Head of caudate nucleus (tissue), 42 donors: ENCODE measurements at places on chromosomes 7 and 10.

GRCh38 chr7:43942997-43943396, 16.8 kb downstream of the UBE2D4 start:
- DNase-seq, result no peak

DNA sequence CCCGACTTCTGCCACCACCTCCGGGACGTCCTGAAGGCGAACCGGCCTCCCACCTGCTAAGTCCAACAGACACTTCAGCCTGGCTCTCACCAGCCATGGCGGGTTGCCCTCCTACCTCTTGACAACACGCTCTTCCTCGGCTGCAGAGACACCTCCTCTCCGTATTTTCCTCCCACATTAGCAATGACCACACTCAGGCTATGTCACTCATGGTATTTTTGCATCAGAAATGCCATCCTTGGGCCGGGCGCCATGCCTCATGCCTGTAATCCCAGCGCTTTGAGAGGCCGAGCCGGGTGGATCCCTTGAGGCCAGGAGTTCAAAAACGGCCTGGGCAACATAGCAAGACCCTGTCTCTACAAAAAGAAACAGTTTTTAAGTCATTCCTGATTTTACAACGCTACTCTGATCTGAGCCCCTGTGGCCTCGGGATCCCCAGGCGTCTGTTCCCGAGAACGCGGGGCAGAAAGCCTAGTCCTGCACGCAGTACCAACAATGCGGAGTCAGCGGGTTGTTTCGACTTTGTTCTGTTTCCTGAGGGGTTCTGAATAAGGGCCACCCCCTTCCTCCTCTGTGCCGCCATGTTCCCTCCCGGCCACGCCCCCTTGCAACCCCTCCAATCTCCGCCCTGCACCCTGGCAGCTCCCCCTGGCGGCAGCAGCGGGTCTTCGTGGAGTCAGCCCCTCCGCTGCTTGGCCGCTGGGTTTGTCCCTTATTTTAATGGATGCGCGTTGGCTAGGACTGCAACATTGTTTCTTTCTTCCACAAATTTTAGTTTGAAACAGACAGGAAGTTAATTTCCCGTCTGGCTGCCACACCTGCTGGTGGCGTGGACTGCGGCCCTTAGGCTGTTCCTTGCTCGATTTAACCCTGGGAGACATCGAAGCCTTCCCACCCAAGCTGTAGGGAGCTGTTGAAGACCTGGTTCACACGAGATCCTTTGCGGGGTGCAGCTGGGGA, 9.7 kb upstream of the ZFAND2A start:
- DNase-seq, result peak; percentile 49

DNA sequence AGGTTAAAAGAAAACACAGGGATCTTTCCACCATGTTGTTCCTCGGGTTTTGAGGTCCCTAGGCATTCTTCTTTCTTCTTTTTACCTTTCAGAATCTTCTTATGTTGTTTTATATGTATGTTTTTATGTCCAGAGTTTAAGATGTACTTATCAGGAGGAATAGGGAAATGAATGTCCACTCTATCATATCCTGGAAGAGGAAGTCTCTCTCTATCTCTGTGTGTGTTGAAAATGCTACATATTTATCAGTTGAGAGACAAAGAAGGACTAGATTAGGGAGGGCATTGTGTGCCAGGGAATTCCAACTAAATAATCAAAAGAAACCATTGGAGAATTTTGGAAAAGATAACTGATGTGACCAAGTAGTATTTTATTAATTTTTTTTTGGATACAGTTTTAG, 200.5 kb upstream of the POT1 start:
- no peak for DNase-seq

DNA sequence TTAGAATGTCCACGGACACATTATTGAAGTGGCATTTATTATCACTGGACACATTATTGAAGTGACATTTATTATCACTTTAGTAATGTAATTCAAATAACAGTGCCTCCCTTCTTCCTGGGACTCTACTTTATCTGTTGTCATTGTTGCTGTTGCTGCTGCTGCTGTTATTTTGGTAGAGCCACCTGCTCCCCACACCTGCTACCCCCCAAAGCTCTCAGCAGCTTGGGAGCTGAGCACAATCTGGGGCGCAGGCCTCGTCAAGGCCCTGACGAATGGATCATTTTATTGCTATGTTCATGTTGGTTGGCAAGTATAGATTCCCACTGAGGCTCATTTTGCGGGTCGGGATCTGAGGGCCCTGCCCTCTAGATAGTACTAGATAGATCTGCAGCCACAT, 24.8 kb downstream of the FIGNL1 start:
- no peak for DNase-seq

DNA sequence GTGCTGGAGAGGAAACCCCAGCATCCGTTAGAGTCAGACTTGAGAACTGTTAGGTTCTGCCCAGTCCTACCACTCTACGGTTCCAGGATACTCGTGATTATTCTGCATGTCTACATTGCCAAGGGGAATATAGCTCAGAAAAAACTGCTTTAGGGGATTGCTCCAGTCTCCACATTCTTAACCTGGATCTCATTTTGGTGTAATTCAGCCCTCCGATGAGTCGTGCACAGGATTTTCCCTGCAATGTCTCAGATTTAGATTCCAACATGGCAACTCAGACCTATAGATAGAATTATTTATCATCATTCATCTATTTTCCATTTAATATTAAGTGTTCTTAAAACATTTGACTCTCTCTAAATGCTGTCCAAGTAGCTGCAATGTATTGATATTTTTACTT, 121.1 kb upstream of the ZEB1 start:
- DNase-seq, result no peak

- no peak for DNase-seq
Observed at GRCh38 chr7:124785994-124786393, 20.4 kb upstream of the GPR37 start.

DNA sequence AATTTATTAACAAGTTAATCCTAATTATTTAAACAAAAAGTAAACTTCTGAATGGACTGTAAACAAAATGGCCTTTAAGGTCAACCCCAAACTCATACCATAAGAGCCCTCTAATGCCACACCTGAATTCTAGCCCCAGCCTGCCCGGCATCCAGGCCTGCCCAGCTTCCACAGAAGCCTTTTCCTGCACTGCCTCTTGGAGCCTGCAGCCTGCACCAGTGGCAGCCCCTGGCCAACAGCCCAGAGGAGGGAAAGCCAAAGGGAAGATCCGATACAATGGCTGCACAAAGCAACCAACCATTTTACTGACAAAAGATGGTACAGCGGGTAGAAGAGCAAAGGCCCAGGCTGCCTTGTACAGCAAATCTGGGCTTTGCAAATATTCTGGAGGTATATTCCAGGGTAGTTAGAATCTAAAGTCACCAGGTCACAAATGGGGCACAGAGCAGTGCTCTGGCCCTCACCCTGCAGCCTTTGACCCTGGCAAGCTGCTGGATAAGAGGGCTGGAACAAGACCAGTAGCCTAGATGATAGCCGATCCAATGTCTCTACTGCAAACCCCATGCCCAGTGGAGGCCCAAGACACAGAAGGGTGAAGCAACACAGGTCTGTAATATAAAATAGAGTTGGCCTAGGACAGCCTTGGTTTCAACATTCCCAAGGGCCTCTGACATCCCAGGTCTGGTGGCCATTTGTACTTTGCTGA, 12.5 kb upstream of the CH25H start:
- DNase-seq, result peak; percentile 53

GRCh38 chr7:153193144-153193595, 433.6 kb downstream of the ACTR3B start:
- peak; percentile 79 for DNase-seq

DNA sequence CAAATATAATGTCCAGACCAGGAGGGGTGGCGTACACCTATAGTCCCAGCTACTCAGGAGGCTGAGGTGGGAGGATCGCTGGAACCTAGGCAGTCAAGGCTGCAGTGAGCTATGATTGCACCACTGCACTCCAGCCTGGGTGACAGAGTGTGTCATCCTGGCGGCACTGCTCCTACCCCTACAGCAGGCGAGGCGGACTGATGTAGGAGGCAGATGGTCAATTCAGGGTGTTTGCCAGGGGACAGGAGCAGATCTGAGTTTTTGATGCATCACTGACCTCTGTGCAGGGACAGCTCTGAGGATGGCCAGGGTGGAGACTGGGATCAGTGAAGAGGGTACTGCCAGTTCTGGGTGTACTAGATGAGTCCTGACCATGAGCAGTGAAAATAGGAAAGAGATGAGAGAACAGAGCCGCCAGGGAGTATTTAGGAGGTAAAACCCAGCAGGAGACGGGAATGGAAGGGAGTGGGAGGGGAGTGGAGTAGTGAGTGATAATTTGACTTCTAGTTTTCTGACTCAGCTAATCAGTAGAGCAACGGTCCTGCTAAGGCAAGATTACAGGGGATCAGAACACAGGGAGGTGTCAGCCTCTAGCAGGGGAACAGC, 75.3 kb downstream of the HIP1 start:
- DNase-seq, result no peak

- DNase-seq, result no peak
Observed at GRCh38 chr7:48741545-48741944, 182.8 kb upstream of the CDC14C start.

GRCh38 chr10:3570131-3570729, 214.8 kb downstream of the KLF6 start:
- no peak for DNase-seq

GRCh38 chr10:126387041-126387921, 996 bp downstream of the ADAM12 start:
- DNase-seq, result peak; percentile 86

- peak; percentile 9 for DNase-seq
Observed at GRCh38 chr10:17453373-17454091, 863 bp downstream of the ST8SIA6 start.

DNA sequence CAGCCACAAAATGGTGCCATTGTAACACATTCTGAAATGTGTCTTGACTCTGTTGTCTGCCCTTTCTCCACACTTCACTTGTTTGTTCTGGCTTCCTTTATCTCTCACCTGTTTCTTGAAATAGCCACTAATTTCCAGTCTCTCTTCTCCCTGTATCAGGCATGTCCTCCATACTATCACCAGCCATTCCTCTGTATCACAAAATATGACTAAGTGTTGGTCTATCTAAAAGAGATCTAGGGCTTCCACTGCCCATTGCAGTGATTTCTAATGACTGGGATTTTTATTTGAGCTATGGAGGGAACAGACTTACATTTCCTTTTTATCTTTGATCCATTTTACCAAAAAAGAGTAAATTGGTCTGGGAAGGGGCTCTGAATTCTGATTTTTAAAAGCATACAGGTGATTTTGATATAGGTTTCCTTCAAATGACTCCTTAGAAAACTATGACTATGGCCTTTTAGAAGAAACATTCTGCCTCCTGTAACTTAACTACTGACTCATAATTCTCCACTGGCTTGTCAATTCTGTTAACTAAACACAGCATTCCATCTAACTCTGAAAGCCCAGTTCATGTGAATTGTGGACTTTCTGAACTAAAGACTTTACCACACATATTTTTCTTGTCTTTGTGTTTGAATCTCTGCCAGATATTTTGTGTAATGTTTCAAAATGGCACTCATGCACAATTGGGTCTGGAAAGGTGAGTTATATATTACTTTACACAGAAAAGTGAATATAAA, 1121.4 kb downstream of the XPNPEP1 start:
- no peak for DNase-seq

GRCh38 chr10:86370006-86370585, 3.5 kb upstream of the GRID1 start:
- no peak for DNase-seq

- no peak for DNase-seq
Observed at GRCh38 chr10:59432207-59432900, 70.0 kb upstream of the FAM13C start.

GRCh38 chr10:102184606-102185005, 32.4 kb downstream of the NOLC1 start:
- DNase-seq, result peak; percentile 86
